ENCODE measurements at places on chromosomes 2 and 18. TPM values are rescaled to one million over a fixed set of nuclear protein-coding genes. Genes with fewer than 3 reads are reported as not detected.

MYO7B gene
- total RNA-seq, result not detected

RAB6C gene
- total RNA-seq, result under 0.01 TPM

STPG4 gene
- 0.64 TPM for total RNA-seq

PROKR1 gene
- total RNA-seq, result not detected

G6PC2 gene
- not detected for total RNA-seq

GLI2 gene
- total RNA-seq, result 22.5 TPM

EMILIN2 gene
- total RNA-seq, result 16.4 TPM

FAM168B gene
- 91.5 TPM for total RNA-seq

DNA sequence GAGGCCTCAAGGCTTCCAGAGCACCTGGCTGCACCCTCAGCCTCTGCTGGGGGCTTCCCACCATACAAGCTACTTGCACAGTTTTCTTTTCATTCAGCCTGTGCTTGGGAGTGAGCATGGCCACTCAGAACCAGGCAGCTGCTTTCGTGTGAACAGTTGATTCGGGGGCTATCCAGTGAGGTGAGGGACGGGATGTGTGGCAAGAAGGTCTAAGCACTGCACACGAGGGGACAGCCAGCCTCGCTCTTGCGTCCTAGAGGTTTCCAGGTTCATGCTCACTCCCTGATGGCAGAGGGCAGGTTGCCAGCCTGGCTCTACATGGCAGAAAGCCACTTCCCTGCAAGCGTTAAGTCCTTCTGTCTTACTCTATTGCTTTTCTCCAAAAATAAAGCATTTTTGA, 146.2 kb downstream of the MBP start:
- DNase-seq, result no peak

DNA sequence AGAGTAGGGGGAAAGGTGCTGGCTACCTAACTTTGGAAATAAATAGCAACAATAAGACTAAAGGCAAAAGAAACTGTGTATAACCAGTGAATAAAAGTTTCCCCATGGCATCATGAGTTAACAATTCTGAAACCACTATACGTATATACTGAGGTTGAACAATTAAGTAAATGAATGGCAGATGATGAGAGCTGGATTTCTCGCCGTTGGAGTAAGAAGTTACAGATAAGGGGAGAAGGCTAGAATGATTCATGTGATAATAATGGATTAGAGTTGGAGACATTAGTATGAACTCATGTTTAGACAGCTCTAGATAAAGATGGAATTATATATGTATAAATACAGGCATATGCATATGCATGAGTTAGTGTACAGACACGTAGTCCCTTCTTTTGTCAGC, 152.7 kb downstream of the UBR3 start:
- no peak for DNase-seq

GRCh38 chr18:44793194-44793593, 112.5 kb downstream of the SETBP1 start:
- no peak for DNase-seq

DNA sequence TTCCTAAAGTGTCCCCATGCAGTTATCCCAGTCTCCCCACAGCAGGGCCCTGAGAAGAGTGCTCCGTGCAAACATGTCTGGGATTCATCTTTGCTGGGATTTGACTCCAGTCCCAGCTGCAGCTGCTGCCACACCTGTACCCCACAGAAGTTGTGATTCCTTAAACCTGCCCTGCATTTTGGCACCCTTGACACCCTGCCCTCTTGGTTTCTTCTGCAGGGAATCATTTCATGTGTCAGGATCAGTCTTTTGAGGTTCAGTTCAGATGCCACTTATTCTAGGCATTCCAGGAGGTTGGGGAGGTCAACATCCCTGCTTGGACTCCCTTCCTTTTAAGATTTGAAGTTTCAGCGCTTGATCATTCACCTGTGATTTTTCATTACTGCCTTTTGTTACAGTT, 108.3 kb downstream of the SPTBN1 start:
- no peak for DNase-seq

DNA sequence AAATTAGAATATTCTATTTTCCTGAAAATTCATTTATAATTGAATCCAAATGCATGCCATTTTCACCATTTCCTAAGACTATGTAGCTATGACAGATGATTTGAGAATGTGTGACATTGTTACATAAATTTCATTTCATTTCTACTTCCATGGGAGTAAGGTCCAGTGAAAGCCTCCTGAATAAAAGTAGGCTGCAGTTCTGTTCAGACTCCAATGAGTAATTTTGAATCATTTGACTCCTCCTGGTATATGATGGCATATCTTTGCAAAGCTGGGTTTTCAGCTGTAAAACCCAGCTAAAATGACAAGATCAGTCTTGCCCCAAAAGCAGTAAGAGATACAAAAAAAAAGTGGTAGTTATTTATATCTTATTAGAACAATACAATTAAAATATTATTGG, 101.0 kb upstream of the DNAJC10 start:
- DNase-seq, result no peak

DNA sequence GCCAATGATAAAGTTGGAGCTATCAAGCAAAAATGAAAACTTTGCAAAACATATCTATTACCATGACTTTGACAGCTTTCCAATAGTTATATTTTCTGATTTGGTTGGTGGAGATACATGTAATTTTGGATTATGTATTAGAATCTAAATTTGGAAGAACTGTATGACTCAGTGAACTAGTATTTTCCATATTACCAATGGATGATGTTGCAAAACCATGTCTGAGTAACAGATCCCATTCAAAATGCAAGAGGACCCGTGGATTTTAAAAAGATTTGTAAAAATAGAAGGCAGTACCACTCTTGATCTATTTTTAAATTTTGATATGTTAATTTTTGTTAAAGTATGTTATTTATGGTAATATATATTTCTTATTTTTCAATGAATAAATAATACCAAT, 83.0 kb downstream of the TAF4B start:
- peak; percentile 42 for DNase-seq

DNA sequence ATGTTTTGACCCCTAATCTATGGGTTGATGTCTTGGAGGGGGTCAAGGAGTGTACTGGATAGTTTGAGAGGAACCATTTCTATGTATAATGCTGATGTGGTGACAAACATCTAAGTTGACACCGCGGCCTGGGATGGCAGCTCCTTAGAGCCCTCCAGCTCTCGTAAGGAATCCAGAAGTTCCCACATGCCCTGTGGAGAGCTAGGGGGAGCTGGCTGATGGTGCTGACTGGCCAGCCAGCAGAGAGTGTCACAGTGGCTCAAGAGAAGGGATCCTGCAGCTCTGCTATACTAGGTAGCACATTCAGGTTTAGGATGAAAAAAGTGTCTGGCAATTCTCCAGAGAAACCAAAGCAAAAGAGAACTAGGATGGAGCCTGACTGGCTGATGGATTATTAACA, 842.2 kb upstream of the VRK2 start:
- no peak for DNase-seq

DNA sequence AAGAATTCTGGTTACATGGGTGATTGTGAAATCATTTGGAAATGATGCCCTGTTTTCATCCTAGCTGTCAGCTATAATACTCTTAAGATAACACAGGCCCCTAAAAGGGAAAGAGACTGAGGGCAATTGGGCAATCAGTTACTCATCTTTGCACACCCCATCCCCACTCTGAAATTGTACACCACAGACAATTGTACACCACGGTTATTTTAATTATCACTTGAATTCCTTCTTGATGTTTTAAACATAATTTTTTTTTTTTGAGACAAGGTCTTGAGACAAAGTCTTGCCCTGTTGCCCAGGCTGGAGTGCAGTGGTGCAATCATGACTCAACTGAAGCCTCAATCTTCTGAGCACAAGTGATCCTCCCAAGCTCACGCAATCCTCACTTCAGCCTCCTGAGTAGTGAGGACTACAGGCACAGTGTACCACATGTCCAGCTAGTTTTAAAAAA, 862.4 kb upstream of the ACVR2A start:
- peak; percentile 99 for DNase-seq

DNA sequence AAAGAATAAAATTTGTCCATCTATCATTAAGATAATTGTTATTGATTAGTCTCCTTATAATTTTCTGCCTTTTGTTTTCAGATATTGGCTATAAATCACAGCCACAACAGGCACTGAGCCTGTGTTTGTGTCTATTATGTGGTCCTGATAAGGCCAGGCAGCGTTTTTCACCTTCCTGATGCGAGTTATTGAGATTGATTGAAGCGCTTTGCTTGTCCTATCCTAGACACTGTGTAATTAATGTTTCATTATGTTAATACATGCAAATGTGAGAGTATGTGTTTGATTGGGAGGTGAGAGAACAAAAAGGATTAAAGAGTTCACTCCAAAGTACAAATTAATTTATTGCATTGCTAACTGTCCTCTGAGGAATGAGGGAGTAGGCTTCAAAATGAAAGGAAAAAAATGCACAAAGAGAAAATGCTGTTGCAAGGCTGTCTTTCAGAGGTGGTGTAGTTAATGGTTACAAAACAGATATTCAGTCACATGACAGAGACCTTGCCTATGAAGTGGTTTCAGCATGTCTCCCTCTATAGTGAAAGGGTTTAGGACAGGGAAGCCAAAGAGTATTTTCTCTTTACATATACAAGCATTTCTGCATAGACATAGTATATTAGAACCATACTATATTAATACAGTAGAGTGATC, 391.1 kb downstream of the DCC start:
- DNase-seq, result no peak

DNA sequence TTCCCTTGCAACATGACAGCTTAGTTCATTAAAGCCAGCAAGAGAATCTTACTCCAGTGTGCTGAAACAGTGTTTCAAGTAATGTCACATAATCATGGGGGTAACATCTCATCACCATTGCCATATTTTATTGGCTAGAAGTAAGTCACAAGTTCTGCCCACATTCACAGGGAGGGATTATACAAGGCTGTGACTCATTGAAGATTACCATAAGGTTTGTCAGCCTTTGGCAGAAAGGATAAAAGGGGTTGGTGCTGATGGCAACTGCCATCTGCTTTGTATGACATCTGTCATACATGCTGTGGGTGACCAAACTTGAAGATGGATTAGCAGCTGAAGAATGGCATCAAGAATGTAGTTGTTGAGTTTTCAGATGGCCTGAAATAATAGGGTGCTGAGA, 61.2 kb downstream of the KCNE4 start:
- DNase-seq, result no peak

DNA sequence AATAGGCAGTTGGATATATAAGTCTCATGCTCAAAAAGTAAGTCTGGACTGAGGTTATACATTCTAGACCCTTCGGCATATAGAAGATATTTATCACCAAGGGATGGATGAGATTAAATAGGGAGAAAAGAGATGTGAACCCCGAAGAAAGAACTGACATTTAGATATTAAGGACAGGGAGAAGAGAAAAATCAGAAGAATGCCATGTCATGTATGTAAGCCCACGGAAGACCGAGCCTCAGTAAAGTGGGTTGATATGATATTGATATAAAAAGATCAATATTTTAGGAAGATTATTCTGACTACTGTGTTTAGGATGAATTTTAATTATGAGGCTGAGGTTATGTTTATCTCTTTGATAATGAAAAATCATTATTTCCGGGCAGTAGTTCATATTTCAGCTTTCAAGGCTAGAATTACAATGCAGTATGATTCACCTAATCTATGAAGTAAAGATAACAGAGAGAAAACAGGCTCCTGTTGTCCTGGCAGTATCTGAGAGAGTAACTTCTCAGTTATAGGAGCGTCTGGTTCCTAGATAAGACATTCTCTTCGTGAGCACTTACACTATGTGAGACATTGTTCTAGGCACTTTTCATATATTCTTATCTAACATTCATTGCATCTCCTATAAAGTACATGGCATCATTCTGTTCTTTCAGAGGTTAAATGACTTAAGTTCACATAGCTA, 83.0 kb downstream of the UBR3 start:
- DNase-seq, result no peak

- no peak for DNase-seq
Observed at GRCh38 chr18:23599809-23600208, 13.5 kb upstream of the NPC1 start.

GRCh38 chr2:174485788-174486562, 854 bp downstream of the GPR155 start:
- peak; percentile 38 for DNase-seq

DNA sequence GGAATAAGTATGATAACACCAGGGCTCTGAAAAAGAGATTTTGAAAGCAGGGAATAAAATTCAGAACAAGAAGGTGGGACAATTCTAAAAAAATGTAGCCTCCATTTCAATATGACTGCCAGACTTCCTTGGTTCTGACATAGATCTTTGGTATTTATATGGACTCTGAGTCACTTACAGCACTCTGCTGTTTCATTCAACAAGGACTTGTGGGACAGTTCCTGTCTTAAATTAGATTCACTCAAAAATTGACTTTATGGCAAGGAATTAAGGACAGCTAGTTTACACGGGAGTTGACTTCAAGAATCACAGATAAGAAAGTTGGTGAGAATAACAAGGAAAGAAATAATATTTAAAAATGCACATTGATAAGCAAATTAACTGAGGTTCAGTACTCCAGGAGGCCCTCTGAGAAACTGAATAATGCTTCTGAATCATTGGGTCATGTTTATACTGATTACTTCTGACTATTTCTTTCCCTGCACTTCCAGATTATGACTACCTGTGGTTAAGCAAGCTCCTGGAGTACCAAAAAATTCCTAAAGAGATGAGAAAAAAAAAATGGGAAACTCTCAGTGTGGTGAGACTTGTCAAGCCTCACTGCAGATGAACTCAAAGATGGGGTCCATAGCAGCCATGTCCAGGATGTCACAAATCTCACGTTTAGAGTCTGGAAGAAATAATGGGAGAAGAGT, 828.3 kb upstream of the PIK3C3 start:
- DNase-seq, result peak; percentile 4

GRCh38 chr2:138475277-138475776, 26.2 kb upstream of the SPOPL start:
- no peak for DNase-seq

GRCh38 chr2:46065152-46065551, 232.1 kb upstream of the EPAS1 start:
- DNase-seq, result peak; percentile 86

GRCh38 chr2:9274701-9275343, 68.2 kb downstream of the ASAP2 start:
- no peak for DNase-seq

GRCh38 chr2:172105471-172106107, 2.9 kb upstream of the DLX2 start:
- no peak for DNase-seq

DNA sequence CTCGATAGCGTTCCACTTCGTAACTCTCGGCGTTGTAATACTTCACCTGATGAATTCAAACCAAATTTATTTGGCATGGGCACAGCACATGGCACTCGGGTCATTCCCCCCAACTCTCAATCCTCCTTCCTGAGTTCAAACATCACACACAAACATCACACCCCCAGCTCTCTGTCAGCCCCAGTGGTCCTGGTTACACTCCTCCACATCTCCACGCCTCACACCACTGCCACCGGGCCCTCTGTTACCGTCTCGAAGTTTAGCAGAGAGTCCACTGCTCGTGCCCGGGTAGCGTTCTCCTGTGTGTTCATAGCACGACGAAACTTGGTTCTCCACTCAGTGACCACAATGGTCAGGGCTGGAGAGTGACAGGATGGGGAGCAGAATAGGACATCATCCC, 4.6 kb downstream of the ABCB6 start:
- DNase-seq, result no peak

DNA sequence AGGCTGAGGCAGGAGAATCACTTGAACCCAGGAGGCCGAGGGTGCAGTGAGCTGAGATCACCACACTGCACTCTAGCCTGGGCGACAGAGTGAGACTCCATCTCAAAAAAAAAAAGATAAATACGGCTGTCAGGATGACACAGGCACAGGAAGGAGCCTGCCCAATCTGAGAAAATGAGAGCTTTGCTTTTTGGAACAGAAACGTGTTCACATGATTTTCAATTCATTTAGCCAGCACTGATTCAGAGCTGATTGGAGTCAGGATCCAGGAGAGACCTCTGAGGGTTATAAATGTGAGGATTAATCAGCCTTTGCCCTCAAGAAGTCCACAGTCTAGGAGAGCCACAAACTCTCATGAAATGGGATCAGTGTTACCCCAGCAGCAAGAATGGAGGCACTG, 6.9 kb upstream of the SMAD7 start:
- DNase-seq, result no peak

All from fibroblast of villous mesenchyme (primary cell).